ENCODE measurements at places on chromosomes 1 and 21.

- DNase-seq = no peak
Measured at GRCh38 chr21:34615487-34615814, 538 bp upstream of the RCAN1 start.

- DNase-seq = no peak
Measured at GRCh38 chr1:172254521-172255222, 165.8 kb upstream of the C1orf105 start.

- DNase-seq = no peak
Measured at GRCh38 chr1:116273042-116273783, 99.8 kb upstream of the ATP1A1 start.

DNA sequence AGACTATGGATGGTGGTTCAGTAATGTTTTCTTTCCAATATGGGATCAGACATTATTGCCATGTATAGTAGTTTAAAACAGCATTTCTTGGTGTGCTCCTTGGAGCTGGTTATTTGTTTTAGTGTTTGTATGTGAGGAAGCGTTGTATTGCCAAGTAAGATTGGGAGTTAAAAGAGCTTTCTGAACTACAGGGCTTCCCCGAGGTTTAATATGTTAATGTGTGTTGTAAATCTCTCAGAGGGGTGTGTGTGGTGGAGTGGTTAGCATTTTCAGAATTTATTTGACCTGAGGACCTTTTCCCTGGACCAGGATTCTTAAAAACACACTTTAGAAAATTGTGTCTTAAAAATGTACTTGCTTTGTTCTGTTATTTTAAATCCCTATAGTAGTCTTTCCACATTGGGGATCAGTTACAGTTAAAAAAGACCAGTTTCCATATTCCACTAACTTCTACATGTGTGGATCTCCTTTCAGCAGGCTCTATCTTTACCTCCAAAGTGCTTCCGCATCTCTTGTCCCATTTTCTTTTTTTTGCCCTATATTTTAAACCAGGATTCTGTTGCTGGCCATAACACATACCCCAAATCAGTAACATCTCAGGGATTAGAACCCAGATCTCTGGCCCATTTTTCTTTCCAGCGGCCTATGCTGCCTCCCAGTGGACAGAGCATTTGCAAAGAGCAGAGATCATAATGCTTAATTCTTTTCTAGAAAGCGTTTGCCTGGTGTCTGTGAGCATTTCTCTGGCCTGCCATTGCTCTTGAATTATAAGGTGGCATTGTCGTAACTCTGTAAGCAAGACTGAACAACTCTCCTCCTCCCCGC is 58.6 kb downstream of the PBX1 start:
- peak; percentile 84 for DNase-seq

DNA sequence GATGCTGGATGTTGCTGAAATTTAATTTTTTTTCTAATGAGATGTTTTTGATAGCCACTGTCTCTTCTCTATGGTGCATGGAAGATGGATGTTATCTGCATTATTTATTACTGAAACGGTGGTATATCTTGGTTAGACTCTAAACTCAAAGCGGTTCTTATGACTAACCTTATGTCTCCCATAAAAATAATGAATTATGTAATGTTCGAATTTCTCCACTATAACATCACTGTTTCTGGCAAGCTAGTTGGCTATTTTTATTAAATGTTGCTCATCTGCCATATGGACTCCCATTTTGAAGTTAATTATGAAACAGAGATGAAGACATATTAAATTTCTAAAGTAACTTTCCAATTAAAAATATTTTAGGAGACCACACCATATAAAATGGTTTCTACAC is 808.6 kb upstream of the ADGRL4 start:
- no peak for DNase-seq

DNA sequence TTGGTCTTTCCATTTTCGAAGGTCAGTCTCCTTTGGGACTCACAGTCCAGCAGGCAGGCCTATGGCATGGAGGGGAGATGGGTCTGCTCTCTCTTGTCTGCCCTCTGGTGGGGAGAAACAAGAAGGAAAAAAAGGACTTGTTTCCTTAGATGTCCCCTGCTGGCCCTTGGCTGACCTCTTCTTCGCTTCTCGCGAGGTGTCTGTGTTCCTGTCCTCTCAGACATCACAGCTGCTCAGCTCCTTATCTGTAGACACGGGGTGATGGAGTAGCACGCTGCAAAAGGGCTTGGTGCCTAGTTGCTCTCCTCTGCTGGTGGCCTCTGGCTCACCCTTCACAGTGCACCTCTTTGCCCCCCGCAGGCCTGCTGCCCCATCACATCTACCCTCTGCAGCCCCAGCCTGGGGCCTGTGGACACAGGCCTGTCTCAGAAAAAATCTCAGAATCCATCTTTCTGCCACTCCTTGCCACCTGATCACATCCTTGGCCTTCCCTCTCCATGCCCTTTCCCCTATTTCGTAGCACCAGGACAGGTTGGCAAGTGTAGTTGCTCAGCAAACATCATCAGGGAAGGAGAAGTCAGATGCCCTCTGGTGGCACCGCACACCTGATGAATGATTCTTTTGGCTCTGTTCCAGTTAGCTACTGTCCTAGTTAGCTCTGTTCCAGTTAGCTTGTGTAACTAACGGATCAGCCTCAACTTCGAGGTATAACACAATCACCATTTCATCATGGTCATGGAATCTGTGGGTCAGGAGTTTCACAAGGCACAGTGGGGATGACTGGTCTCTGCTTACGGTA is 18.7 kb upstream of the AK2 start:
- DNase-seq = peak; percentile 90

- DNase-seq = no peak
Measured at GRCh38 chr21:8991968-8992621, 1529.3 kb upstream of the TPTE start.

All from GM23338 (cell line).